Activated CD4-positive, alpha-beta T cell treated with anti-CD3 and anti-CD28 coated beads, Interleukin-2, amount 10 ng/mL, durations not matched to agents 7 days and 5 days (primary cell): ENCODE measurements at places on chromosomes 12 and 14. TPM values are rescaled to one million over a fixed set of nuclear protein-coding genes. Genes with fewer than 3 reads are reported as not detected.

Gene TMEM30B
- 0.30 TPM for total RNA-seq

Gene YBX3
- 31.4 TPM for total RNA-seq

Gene LMNTD1
- not detected for total RNA-seq

Gene ARG2
- 1.6 TPM for total RNA-seq

Gene SLC4A8
- total RNA-seq = 2.9 TPM

GRCh38 chr12:123250471-123251383 lies 17.5 kb downstream of the MTRFR start:
- no peak for DNase-seq
- peak overlapping the region; percentile 60 for H3K27ac ChIP-seq
- H3K27me3 ChIP-seq = no peaks in the 10 kb centered on the region
- peaks cover 52% of the 10 kb centered on the region for H3K36me3 ChIP-seq
- H3K4me1 ChIP-seq = peaks cover 34% of the 10 kb centered on the region

- peaks cover 4% of the 10 kb centered on the region for H3K27me3 ChIP-seq
- peak; percentile 32 for DNase-seq
- peaks cover 6% of the 10 kb centered on the region for H3K36me3 ChIP-seq
- H3K4me1 ChIP-seq = peaks cover 48% of the 10 kb centered on the region
Observed at GRCh38 chr12:116319898-116320621, 42.6 kb upstream of the MED13L start.

DNA sequence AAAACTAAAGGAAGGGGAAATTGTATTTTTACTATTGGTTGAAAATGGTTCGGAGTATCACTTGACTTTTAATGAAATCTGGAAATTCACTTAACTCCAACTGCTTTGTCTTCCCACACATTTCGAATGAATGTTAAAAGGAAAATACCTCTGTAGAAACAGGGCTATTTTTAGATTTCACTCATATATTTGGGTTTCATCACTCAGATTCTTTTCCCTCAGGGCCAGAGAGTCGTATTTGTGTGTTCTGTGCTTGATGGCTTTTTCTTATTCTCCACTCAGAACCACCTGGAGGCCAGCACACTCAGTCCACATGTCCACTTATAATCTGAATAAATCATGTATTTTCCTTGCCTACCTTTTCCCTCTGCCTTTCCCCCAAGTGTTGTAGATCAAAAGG lies 40.0 kb downstream of the DAAM1 start:
- H3K4me1 ChIP-seq = peaks cover 20% of the 10 kb centered on the region
- DNase-seq = no peak
- no peak overlapping the region for H3K27ac ChIP-seq
- no peak overlapping the region for H3K4me3 ChIP-seq
- no peaks in the 10 kb centered on the region for H3K36me3 ChIP-seq
- H3K27me3 ChIP-seq = no peaks in the 10 kb centered on the region

GRCh38 chr14:102927878-102928411 lies 5.5 kb downstream of the AMN start:
- peaks cover 55% of the 10 kb centered on the region for H3K27me3 ChIP-seq
- DNase-seq = no peak
- H3K4me1 ChIP-seq = peaks cover 7% of the 10 kb centered on the region
- H3K4me3 ChIP-seq = no peak overlapping the region
- H3K36me3 ChIP-seq = no peaks in the 10 kb centered on the region
- no peak overlapping the region for H3K27ac ChIP-seq

GRCh38 chr12:45407981-45408728 lies 192.3 kb downstream of the ANO6 start:
- peaks cover 34% of the 10 kb centered on the region for H3K36me3 ChIP-seq
- no peak overlapping the region for H3K27ac ChIP-seq
- peaks cover 5% of the 10 kb centered on the region for H3K4me1 ChIP-seq
- DNase-seq = no peak

DNA sequence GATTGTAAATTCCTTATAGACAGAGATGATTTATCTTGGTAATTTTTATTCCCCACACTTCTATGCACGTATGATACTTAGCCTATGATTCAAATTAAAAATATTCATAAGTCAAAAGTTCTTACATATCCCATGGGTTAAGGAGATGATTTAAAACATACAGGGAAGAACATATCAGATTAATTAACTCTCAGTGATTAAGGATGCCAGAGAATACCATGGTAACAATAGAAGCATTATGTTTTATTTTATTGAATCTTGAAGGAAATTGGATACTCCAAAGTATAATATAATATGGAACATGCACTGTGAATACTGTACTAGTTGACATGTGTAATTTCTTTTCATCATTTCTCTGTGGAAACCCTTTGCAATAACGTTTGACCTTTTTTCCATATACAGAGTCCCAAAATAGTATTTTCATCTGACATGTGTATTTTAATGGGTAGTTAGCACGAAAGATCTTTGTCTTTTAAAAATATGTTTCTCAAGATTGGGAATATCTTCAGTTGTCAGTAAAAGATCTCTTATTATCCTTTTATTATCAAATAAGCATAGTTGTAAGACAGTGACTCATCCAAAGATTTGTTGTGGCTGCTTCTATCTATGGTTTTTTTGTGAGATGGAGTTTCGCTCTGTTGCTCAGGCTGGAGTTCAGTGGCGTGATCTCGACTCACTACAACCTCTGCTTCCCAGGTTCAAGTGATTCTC lies 166.7 kb downstream of the RAD51B start:
- H3K27ac ChIP-seq = no peak overlapping the region
- H3K27me3 ChIP-seq = no peaks in the 10 kb centered on the region
- no peak overlapping the region for H3K4me3 ChIP-seq
- DNase-seq = no peak

- peak overlapping the region; percentile 60 for H3K27ac ChIP-seq
- H3K4me1 ChIP-seq = no peaks in the 10 kb centered on the region
- H3K36me3 ChIP-seq = peaks cover 45% of the 10 kb centered on the region
Observed at GRCh38 chr12:53483225-53483978, 15.9 kb downstream of the MAP3K12 start.

DNA sequence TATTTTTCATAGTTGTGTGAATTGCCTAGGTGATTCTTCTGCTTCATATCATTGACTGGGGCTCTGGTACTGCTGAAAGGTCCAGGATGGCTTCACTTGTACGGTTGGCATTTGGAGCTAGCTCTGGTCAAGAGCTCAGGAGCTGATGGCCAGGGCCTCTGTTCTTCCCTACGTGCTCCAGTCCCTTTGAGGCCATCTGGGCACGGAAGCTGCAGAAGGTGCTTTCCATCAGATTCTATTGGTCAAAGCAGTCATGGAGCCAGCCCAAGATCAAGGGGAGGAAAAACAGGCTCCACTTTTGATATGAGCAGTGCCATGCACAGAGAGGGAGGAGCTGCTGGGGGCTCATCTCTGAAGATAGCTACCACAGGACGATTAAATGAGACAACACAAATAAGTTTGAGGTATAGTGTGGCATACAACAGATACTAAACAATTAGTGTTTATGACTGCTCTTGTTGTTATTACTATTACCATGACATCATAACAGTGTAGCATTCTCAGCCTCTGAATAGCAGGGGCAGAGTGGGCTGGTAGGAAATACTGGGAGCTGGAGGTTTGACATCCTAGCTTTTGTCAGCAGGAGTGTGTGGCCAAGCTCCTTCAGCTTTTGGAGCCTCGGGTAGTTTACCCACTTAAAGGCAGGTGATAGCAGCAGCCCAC lies 10.4 kb downstream of the KRT83 start:
- H3K4me3 ChIP-seq = no peak overlapping the region
- peaks cover 6% of the 10 kb centered on the region for H3K4me1 ChIP-seq
- peaks cover 73% of the 10 kb centered on the region for H3K27me3 ChIP-seq
- DNase-seq = no peak
- no peak overlapping the region for H3K27ac ChIP-seq
- H3K36me3 ChIP-seq = no peaks in the 10 kb centered on the region

GRCh38 chr12:96136161-96136560 lies 58.0 kb upstream of the ELK3 start:
- H3K27ac ChIP-seq = no peak overlapping the region
- no peak overlapping the region for H3K4me3 ChIP-seq
- H3K4me1 ChIP-seq = peaks cover 24% of the 10 kb centered on the region
- no peaks in the 10 kb centered on the region for H3K36me3 ChIP-seq

- no peak overlapping the region for H3K4me3 ChIP-seq
- no peaks in the 10 kb centered on the region for H3K36me3 ChIP-seq
- H3K27me3 ChIP-seq = no peaks in the 10 kb centered on the region
Observed at GRCh38 chr14:104522926-104523545, 56.5 kb upstream of the C14orf180 start.

DNA sequence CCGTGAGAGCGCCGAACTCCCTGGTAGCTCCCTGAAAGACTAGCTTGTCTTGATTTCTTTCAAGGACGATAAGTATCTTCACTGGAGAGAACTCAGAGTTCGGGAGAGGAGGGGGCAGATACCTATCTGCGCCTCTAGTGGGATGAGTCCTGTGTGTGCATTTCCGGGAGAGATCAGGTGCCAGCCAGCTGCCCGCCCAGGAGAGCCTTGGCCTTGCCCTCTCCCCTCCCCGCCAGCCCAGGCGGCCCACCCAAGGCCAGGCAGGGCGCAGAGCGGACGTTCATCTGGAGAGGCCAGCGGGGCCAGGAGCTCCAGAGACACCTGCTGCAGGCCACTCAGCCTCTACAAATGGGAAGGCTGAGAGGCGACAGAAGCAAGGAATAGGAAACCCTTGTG lies 1.0 kb downstream of the CD9 start:
- H3K27me3 ChIP-seq = peaks cover 41% of the 10 kb centered on the region
- H3K4me1 ChIP-seq = peaks cover 25% of the 10 kb centered on the region
- no peak overlapping the region for H3K27ac ChIP-seq
- DNase-seq = no peak

GRCh38 chr12:32544893-32545292 lies 134.2 kb upstream of the DNM1L start:
- H3K4me3 ChIP-seq = no peak overlapping the region
- no peaks in the 10 kb centered on the region for H3K36me3 ChIP-seq
- no peak for DNase-seq
- H3K27me3 ChIP-seq = peaks cover 7% of the 10 kb centered on the region
- no peaks in the 10 kb centered on the region for H3K4me1 ChIP-seq
